ENCODE measurements at places on chromosomes 6 and 20.

GRCh38 chr6:141026504-141026903 lies 1106.2 kb upstream of the GJE1 start:
- no peak for DNase-seq

- DNase-seq, result no peak
Observed at GRCh38 chr6:4902363-4902762, 101.5 kb downstream of the RPP40 start.

DNA sequence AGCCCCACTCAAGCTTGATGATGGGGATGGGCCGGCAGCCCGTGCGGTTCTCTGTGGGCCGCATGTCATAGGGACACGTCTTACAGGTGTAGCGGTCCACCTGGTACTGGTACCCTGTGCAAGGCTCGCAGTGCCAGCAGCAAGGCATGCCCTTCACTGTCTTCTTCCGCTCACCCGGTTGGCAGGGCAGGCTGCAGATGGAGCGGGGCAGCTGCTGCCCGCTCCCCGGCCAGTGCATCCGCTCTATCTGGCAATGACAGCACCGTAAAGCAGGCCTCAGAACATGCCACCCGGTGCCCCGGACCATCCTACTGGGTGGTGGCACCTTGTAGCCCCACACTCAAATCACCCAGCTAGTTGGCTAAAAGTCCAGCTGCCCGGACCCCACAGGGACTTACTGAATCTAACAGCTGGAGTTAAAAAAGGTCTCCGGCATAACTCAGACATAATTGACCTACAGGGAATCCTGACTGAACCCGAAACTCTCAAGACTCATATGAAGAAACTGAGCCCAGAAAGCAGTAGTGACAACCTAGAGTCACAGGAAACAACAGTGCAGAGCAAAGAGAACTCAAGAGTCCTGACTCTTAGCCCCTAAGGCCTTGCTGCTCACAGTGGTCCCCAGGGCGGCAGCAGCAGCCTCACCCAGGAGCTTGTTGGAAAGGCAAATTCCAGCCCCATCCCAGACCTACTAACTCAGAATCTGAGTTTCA lies 109.4 kb downstream of the GRM4 start:
- DNase-seq, result no peak

DNA sequence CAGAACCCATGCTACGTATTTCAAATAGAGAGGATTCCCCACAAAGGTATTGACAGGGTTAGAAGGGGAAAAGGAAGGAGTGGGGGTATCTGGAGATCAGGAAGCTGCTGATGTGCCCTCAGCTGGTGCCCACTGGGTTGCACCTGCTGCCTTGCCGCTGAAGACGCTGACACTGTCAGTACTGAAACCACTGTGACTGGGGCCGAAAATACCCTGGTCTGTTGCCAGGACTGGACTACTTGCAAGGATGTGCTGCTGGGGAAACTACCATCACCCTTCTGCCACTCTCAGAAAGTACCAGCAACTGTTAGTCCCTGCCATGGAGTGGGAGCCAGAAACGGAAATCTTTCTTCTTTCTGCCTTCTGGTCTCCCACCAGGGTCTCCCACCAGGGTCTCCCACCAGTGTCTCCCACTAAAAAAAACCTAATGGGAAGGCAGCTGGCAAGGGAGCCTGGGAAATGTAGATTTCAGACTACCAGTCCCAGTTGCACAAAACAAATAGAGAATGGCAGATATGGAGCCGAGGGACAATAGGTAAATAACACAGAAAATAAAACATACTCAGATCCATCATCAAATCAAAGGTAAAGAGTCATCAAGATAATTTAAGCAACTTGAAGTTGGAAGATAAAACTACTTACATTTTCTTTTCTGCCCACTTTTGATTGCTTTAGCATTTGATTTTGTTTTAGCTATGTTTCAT lies 204.8 kb downstream of the TPBG start:
- no peak for DNase-seq

DNA sequence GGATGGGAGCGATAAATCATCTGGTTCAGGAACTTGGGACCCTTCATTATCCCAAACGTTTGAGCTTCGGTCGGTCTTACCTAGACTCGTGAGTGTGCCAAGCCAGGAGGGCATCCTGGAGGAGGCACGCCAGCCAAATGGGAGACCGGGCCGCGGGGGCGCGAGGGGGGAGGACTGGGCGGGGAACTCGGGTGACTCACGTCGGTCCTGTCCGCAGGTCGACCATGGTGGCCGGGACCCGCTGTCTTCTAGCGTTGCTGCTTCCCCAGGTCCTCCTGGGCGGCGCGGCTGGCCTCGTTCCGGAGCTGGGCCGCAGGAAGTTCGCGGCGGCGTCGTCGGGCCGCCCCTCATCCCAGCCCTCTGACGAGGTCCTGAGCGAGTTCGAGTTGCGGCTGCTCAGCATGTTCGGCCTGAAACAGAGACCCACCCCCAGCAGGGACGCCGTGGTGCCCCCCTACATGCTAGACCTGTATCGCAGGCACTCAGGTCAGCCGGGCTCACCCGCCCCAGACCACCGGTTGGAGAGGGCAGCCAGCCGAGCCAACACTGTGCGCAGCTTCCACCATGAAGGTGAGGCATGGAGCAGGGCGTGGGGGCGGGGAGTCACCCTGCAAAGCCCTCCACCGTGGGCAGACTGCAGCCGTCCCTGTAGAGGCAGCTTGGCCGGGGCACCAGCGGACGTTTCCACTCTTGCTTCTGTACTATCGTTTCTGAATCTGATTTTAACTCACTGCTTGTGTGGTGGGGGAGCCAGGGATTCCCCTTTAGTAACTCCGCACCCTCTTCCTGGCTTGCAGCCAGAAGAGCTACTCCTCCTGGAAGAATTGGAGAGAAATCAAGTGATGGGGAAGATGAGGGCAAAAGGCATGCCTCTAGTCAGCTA lies 2.7 kb downstream of the BMP2 start:
- peak; percentile 37 for DNase-seq

DNA sequence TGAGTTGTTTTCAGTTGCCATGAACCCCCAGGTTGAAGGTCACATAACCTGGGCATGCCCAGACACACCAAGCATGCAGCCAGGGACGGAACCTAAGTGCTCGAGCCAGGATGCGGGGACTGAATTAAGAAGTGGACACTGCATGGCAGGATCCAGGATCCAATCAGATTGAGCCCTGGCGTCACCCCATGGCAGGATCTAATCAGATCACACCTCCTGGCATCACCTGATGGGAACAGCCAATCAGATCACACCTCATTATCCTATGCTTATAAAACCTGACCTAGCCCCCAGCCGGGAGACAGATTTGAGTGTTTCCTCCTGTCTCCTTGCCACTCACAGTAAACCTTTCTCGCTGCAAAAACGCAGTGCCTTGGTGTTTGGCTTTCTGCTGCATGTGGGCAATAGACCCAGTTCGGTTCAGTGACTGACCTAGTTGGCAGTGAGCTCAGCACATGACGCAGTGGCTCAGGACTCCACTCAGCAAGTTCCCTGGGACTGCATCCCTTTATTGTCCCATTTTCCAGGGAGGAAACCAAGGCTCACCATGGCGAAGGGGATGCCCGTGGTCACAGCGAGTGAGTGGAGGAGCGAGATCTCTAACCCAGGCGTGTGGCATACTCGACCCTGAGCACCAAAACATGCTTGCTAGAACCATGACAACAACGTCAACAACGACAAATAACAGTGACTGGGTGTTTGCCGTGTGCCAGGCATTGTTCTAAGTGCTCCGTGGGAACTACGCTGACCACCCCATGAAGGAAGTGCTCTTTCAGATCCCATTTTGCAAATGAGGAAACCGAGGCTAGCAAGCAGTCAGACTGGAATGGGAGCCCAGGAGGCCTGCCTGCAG lies 66.3 kb downstream of the RBM38 start:
- no peak for DNase-seq

- DNase-seq, result no peak
Observed at GRCh38 chr6:70456735-70457134, 43.4 kb downstream of the FAM135A start.

DNA sequence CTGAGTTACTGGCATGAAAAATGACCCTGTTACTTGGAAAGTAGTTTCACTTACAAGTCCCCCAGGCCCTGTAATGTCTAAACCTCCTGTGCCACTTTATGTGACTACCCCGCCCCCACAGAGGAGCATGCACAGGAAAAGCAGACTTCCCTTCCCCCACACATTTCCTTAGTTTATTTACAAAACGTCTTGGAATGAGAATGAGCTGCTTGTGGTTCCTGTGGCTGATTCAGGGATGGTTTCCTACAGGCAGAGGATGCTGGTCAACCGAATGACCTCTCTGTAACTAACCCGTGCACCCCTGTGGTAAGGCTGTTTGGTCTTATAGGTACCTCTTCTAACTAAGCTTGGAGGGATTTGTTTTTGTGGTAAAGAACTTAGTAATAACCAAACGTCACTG lies 28.5 kb downstream of the RSPO3 start:
- DNase-seq, result peak; percentile 64

DNA sequence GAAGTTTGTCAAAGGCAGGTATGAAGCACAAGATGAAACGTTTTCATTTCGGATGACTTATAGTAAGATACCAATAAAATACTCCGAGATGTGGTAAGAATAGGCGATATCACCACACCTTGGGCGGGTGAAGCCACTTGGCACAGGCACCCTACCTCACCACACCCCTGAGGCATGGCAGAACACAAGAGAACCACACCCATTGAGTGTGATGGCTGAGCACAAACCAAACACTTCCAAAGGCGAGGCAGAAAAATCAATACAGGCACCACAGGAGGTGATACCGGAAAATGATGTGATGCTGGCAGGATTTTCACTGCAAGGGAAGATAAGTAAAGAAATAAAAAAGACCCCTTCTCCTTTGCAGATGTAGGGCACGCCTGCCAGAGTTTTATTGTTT lies 332.9 kb upstream of the PRDM1 start:
- DNase-seq, result no peak

DNA sequence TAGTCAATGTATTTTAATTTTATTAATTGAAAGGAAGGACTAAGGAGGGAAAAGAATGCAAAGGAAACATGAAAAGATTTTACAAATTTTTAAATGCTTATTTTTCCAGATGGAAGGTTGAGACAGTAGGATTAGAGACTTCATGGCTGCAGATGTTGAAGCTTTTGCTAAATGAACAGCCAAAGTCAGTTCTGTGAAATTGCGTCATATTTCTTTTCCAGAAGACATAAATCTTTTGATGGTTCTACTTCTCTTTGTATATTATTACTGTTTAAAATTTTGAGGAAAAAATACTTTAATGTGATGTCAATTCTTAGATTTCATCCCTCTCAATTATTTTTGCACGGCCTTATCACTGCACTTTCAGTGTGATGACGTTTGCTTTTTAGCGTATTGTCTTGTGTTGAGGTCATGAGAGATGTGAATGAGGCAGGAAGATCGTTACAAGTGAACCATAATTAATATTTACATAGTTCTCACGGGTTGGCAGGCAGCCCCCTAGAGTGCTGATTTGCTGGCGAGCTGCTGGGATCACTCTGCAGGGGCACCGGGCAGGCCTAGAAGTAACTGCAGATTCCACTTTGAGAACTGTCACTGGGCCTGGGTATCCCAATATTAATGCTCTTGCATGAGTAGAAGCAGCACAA lies 158.1 kb downstream of the TBXT start:
- no peak for DNase-seq

DNA sequence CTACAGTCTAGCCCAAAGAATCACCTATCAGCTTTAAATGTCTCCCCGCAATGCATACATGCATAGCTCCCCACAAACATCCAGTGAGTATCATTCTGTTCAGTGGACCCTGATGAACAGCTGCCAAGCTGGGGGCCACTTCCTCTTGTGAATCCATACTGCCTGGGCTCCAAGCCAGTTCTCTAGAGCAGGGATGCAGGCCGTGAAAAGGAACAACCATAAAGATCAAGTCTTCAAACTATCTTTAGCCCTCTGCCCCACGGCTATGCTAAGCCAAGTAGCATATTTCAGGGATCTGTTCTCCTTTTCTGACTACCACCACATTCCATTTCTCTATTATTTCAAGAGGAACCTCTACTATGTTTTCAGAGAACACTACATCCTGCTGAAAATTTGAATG lies 191.7 kb upstream of the BTBD3 start:
- DNase-seq, result no peak

DNA sequence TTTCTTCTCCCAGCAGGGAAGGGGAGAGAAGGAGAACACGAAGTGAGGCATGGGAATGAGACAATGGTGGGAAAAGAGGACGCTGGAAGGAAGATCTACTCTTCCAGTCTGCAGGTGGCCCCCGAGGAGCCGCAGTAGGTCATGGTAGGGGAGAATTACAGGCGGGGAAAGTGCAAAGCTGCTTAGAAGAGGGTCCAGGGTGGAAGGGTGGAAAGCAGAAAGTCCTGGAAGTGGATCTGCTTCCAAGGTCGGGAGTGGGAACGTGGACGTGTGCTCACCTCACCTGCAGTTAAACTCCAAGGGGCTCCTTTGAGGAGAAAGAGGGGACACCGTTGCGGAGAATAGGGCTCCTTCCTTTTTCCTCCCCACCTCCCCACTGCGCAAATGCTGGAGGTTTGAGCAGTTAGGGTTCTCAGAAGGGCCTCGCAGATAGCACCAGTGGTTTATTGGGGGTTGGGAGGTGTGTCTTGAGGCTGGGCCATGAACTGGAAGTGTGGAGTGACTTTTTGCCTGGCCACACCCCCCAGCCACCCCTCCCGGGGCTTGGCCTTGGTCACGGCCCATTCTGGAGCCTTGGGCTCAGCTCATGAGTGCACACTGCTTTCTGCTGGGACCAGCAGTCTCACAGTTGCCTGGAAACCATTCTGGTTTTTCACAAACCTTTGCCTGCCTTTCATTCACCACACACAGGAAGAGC lies 100.4 kb upstream of the MLN start:
- DNase-seq, result peak; percentile 60

- peak; percentile 27 for DNase-seq
Observed at GRCh38 chr20:6623989-6624388, 143.5 kb upstream of the BMP2 start.

DNA sequence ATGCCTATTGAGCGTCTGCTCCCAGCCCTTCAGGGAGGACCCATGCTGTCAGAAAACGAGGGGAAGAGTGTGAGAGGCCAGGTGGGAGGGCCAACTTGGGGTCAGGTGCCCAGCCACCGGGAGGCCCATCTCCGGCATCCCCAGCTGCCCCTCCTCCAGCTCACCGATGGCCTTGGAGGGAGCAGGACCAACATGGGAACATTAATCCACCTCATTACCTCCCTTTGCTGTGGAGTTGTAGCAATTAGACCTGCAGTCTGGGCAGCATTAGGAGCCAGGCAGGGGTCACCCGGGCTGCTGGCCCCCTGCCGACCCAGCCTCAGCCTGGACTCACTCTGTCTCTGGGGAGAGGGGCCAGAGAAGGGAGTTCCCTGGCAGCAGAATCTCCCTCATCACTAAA lies 25.1 kb downstream of the DLGAP4 start:
- DNase-seq, result no peak

GRCh38 chr6:167826896-167827582 lies at the start of gene AFDN:
Gene AFDN, plus strand, starts transcription at chr6:167826911. Its CDS starts 222 bp downstream, at chr6:167827133.
- peak; percentile 63 for DNase-seq

GRCh38 chr20:12068121-12068520 lies 150.4 kb downstream of the BTBD3 start:
- DNase-seq, result peak; percentile 22
